ENCODE measurements at places on chromosomes 12 and 14.

- no peak for DNase-seq
Observed at GRCh38 chr12:46403719-46404070, 31.1 kb upstream of the SLC38A2 start.

GRCh38 chr14:69357544-69358200 is 40.4 kb downstream of the ERH start:
- DNase-seq, result no peak

GRCh38 chr12:86663716-86664115 is 407.5 kb upstream of the MGAT4C start:
- DNase-seq, result no peak

DNA sequence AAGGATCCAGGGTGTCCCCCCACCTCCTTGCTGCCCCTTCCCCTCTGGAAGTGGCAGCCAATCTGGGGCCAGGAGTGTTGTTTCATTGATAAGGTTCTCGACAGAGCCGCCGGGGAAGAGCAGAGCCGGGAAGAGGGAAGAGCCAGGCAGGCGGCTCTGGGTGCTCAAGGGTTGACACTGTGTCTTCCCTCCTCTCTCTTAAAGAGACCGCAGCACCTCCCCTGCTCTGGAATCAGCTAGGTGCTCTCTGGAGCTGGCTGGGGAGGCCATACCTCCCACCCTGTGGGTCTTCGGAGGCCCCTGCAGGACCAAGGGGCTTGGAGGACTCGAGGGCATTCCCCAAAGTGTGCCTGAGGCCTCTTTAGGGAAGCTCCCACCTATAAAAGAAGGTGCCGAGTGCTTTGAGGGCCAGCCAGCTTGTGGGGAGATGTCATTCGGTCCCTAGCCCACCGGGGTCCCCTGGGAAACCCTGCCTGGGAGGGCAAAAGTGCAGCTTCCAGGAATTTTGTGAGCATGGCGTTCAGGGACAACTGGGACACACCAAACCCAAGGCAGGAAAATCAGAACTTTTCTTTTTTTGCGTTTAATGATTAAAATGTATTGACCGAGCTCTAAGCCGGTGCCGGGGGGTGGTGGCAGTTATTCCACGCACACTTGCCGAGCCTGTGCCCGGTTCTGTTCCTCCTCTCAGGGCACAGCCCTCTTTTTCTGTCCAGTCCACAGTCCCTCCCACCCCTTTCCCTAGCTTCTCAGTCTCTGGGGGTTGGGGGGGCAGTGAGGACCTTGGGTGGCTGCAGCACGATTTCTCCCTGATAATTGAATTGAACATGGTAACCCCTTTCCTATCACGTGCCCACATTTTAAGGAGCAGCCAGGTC is 3.0 kb downstream of the SETD1B start:
- DNase-seq, result no peak

DNA sequence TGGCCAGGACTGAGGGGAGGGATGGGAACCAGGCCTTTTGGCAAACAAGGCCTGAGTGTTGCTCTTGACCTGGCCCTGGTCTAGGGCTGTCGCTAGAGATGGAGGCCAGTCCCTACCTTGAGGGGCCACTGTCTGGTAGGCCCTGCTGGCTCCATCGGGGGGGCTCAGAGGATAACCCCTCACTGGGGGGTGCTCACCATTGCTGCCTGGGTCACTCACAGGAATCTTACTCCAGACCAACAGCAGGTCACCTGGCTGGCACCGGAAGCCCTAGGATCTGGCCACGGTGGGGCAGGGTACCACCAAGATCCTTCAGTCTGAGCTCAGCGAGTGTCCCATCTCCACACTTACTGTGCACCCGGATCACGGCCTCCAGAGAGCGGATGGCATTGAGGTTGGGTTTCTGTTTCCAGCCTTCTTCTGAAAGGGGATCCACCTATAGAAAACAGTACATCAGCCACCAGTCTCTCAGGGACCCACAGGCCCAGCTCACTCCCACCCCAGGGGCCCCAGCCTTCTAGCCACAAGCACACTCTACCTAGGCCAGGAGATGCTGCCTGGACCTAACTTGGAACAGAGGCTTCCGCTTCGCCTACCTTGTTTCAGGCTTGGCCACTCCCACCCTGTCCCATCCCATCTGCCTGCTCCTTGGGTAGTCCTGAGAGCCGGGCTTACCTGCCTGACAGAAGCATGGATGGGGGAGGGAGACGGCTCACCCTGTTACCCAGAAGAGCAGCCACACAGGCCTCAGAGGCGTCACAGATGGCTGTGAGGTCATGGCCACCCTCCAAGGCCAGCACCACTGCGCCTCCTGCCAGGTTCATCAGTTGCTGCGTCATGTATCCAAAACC is 12.2 kb downstream of the SLC48A1 start:
- DNase-seq, result no peak

GRCh38 chr14:24941719-24942118 is 108.2 kb downstream of the STXBP6 start:
- no peak for DNase-seq

Data from HuH-7.5 (cell line).